ENCODE measurements at places on chromosomes 13 and 19. TPM values are rescaled to one million over a fixed set of nuclear protein-coding genes. Genes with fewer than 3 reads are reported as not detected.

- H3K36me3 ChIP-seq: no peaks in the 10 kb centered on the region
- no peaks in the 10 kb centered on the region for H3K4me1 ChIP-seq
- H3K27ac ChIP-seq: no peak overlapping the region
Observed at GRCh38 chr13:106702505-106702904, 134.6 kb upstream of the ARGLU1 start.

- DNase-seq: no peak
- no peak overlapping the region for H3K4me3 ChIP-seq
- peaks cover 22% of the 10 kb centered on the region for H3K4me1 ChIP-seq
Observed at GRCh38 chr13:49367640-49368422, 76.0 kb downstream of the CAB39L start.

DNA sequence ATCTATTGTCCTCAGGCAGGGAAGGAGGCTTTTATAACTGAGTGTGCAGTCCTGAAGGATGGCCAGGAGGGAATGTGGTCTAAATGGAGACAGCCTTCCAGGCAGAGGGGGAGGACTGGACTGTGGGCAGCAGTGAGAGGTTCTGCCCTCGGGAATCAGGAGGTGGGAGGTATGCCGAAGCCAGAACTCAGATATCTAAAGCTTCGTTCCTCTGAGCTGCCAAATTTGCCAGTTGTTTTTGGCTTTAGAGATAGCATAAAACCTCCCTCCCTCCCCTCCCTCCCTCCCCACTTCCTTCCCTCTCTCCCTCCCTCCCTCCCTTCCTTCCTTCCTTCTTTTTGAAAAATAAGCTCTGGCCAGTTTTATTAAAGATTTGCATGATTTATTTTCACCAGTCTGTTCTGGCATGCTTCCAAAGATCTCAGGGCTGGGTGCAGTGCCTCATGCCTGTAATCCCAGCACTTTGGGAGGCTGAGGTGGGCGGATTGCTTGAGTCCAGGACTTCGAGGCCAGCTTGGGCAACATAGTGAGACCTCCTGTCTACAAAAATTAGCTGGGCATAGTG lies 2.4 kb downstream of the MEDAG start:
- no peak for DNase-seq
- H3K27me3 ChIP-seq: peaks cover 49% of the 10 kb centered on the region
- no peak overlapping the region for H3K27ac ChIP-seq
- no peak overlapping the region for H3K4me3 ChIP-seq
- no peaks in the 10 kb centered on the region for H3K36me3 ChIP-seq
- H3K4me1 ChIP-seq: no peaks in the 10 kb centered on the region

MADCAM1 gene
- 0.70 TPM for total RNA-seq

CEACAM7 gene
- not detected for total RNA-seq

DNA sequence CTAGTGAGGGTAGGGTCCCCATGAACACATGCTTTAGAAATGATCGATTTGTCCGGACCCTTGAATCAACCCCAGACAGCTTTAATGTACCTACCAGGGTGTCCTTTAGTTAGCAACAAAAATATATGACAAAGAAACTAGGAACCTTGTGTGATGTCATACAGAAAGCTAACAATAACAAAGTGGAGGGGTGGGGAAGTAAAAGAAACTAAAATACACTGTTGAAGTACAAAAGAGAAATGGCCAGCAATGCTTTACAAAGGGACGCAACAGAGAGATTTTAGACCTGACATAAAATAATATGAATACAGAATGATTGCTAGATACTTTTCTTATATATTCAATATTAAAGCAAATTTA lies 40.0 kb downstream of the DZIP1 start:
- no peak overlapping the region for H3K27ac ChIP-seq
- peaks cover 15% of the 10 kb centered on the region for H3K4me1 ChIP-seq
- no peak overlapping the region for H3K4me3 ChIP-seq
- DNase-seq: no peak
- no peaks in the 10 kb centered on the region for H3K27me3 ChIP-seq
- peaks cover 7% of the 10 kb centered on the region for H3K36me3 ChIP-seq

P2RY11 gene
- 19.4 TPM for total RNA-seq

- H3K4me3 ChIP-seq: no peak overlapping the region
- peaks cover 11% of the 10 kb centered on the region for H3K4me1 ChIP-seq
- H3K36me3 ChIP-seq: no peaks in the 10 kb centered on the region
Observed at GRCh38 chr13:100440751-100441425, 147.7 kb downstream of the GGACT start.

ATP1A3 gene
- total RNA-seq: 4.5 TPM

DNA sequence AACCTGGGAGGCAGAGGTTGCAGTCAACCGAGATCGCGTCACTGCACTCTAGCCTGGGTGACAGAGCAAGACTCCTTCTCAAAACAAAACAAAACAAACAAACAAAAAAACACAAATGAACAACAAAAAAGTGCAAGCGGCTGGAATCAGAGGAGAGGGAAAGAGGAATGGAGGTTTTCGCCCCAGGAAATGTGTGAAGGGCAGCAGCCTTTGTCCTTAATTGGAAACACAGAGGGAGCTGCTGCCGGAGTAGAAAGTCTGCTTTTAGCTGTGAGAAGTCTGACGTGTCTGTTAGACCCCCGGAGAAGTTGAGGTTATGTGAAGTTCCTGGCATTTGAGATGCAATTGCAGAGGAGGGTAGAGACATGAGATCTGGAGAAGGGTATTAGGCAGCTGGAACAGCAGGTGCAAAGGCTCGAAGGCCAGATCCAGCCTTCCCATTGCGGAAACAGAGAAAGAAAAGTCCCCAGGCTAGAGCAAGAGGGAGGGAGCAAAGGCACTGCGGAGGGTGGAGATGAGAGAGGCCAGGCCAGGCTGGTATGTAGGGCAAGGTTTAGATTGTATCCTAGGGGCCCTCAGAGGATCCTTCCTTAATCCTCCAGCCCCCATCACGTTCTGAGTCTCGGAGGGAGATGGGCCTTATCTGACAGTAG lies 473 bp downstream of the TMIGD2 start:
- H3K27ac ChIP-seq: peak overlapping the region; percentile 57
- H3K27me3 ChIP-seq: no peaks in the 10 kb centered on the region
- no peak for DNase-seq
- no peaks in the 10 kb centered on the region for H3K36me3 ChIP-seq
- peaks cover 6% of the 10 kb centered on the region for H3K4me1 ChIP-seq

GRCh38 chr13:32791545-32792172 lies 205.4 kb downstream of the PDS5B start:
- no peak overlapping the region for H3K27ac ChIP-seq
- no peaks in the 10 kb centered on the region for H3K4me1 ChIP-seq
- DNase-seq: no peak
- H3K36me3 ChIP-seq: no peaks in the 10 kb centered on the region
- H3K4me3 ChIP-seq: no peak overlapping the region

FUT1 gene
- 0.14 TPM for total RNA-seq

GRCh38 chr19:42529248-42529764 lies 1.0 kb upstream of the CEACAM1 start:
- no peaks in the 10 kb centered on the region for H3K4me1 ChIP-seq
- DNase-seq: peak; percentile 78
- no peaks in the 10 kb centered on the region for H3K27me3 ChIP-seq
- H3K36me3 ChIP-seq: no peaks in the 10 kb centered on the region

DNA sequence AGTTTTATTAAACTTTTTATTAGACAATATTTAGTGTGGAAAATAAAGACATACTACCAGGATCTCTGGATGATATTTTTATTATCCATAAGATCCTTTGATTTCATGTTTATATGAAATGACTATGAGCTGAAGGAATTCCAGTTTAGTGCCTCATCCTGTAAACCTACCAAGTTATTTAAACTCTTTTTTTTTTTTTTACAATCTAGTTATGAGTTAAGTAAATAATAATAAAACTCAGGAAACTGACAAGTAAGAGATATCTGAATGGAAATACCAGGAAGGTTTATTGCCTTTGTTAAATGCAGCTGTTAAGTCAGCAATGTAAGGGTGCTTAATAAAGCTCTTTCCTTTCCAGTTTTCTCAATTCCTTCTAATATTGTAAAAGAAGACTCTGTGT lies 53.9 kb downstream of the RXFP2 start:
- peaks cover 8% of the 10 kb centered on the region for H3K4me1 ChIP-seq
- no peaks in the 10 kb centered on the region for H3K36me3 ChIP-seq
- H3K27ac ChIP-seq: no peak overlapping the region
- H3K27me3 ChIP-seq: no peaks in the 10 kb centered on the region
- no peak for DNase-seq
- no peak overlapping the region for H3K4me3 ChIP-seq

DNA sequence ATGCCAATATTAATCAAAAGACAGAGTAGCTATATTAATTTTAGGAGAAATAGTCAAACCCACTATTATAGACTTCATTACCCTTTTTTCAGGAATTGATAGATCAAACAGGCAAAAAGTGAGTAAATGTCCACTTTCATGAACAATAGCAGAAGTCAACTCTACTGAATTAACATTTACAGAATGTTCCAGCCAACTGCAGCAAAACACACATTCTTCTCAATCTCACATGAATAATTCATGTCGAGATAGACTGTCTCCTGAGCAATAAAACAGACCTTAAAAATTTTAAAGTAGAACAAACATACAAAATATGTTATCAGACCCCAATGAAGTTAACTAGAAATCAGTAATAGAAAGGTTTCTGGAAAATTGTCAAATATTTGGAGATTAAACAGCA lies 118.4 kb downstream of the MYO16 start:
- H3K4me1 ChIP-seq: no peaks in the 10 kb centered on the region
- no peak overlapping the region for H3K4me3 ChIP-seq
- H3K27me3 ChIP-seq: no peaks in the 10 kb centered on the region
- H3K27ac ChIP-seq: no peak overlapping the region

GRCh38 chr19:5025027-5025426 lies 56.1 kb downstream of the KDM4B start:
- H3K4me1 ChIP-seq: no peaks in the 10 kb centered on the region
- H3K4me3 ChIP-seq: no peak overlapping the region
- H3K36me3 ChIP-seq: no peaks in the 10 kb centered on the region
- H3K27ac ChIP-seq: peak overlapping the region; percentile 34
- no peak for DNase-seq

DNA sequence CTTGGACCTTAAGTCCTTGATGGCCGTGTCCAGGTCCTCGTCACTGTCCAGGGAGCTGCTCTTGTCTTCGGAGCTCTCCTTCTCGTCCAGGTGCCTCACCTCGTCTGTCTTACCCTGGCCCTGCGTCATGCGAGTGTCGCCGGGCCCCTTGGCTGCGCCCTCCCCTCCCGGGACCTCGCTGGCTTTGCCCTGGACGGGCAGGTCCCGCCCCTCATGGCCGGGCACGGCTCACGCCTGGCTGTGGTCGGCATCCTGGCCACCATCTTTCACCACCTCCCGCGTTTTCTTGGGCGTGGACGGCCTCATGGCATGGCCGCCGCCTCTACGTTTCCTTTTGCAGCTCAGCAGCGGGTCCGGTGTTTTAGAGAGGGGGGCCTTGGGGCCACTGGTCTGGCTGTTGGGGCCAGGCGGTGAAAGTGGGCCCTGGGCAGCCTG lies 14.8 kb downstream of the RB1 start:
- no peaks in the 10 kb centered on the region for H3K36me3 ChIP-seq
- H3K4me1 ChIP-seq: no peaks in the 10 kb centered on the region
- H3K4me3 ChIP-seq: no peak overlapping the region
- H3K27me3 ChIP-seq: no peaks in the 10 kb centered on the region
- no peak for DNase-seq

GRCh38 chr13:38216181-38216580 lies 133.5 kb upstream of the UFM1 start:
- no peak overlapping the region for H3K27ac ChIP-seq
- no peaks in the 10 kb centered on the region for H3K36me3 ChIP-seq
- no peaks in the 10 kb centered on the region for H3K27me3 ChIP-seq
- DNase-seq: no peak
- no peak overlapping the region for H3K4me3 ChIP-seq

GRCh38 chr13:59374691-59375090 lies 789.0 kb downstream of the DIAPH3 start:
- H3K27ac ChIP-seq: peak overlapping the region; percentile 3
- H3K36me3 ChIP-seq: no peaks in the 10 kb centered on the region
- H3K27me3 ChIP-seq: no peaks in the 10 kb centered on the region
- no peak for DNase-seq
- H3K4me3 ChIP-seq: no peak overlapping the region
- H3K4me1 ChIP-seq: peaks cover 38% of the 10 kb centered on the region

GRCh38 chr13:33524086-33524485 lies 238.5 kb upstream of the STARD13 start:
- no peaks in the 10 kb centered on the region for H3K4me1 ChIP-seq
- H3K27me3 ChIP-seq: no peaks in the 10 kb centered on the region
- H3K36me3 ChIP-seq: no peaks in the 10 kb centered on the region
- H3K4me3 ChIP-seq: no peak overlapping the region

- H3K36me3 ChIP-seq: peaks cover 38% of the 10 kb centered on the region
- H3K4me1 ChIP-seq: no peaks in the 10 kb centered on the region
- no peak overlapping the region for H3K4me3 ChIP-seq
- H3K27ac ChIP-seq: no peak overlapping the region
- H3K27me3 ChIP-seq: no peaks in the 10 kb centered on the region
- no peak for DNase-seq
Observed at GRCh38 chr19:10797541-10798256, 38.3 kb downstream of the TMED1 start.

ERICH4 gene
- total RNA-seq: not detected

DNA sequence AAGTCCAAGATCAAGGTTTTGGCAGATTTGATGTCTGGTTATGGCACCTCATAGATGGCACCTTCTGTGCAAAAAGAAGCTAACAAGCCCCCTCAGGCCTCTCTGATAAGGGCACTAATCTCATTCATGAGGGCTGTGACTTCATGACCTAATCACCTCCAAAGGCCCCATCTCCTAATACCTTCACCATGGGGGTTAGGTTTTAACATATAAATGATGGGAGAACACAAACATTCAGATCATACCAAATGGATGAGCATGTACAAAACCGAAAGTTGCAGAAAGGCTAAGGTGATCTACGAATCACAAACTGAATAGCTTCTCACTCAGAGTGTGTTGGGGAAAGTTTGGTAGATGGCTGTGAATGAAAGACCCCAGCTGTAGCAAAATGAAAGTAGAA lies 217.4 kb downstream of the TBC1D4 start:
- DNase-seq: no peak
- no peaks in the 10 kb centered on the region for H3K4me1 ChIP-seq
- H3K27me3 ChIP-seq: no peaks in the 10 kb centered on the region
- no peak overlapping the region for H3K4me3 ChIP-seq
- no peaks in the 10 kb centered on the region for H3K36me3 ChIP-seq

DNA sequence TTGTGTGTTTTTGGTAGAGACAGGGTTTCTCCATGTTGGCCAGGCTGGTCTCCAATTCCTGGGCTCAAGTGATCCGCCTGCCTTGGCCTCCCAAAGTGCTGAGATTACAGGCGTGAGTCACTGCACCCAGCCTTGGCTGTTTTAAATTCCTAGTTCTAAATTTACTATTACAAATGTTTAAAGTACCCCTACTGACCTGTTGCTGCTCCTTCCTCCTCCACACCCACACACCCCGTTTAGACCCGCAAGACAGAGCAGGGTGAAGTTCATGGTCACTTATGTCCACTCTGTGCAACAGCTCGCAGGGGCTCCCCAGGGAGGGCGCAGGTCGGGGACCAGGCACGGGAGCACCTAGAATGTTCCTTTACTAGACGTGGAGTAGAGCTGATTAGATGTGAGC lies 28.7 kb downstream of the TMEM161A start:
- H3K36me3 ChIP-seq: no peaks in the 10 kb centered on the region
- H3K27me3 ChIP-seq: no peaks in the 10 kb centered on the region
- no peak overlapping the region for H3K27ac ChIP-seq
- no peak overlapping the region for H3K4me3 ChIP-seq
- peaks cover 26% of the 10 kb centered on the region for H3K4me1 ChIP-seq

All from cardiac muscle cell (in vitro differentiated cells and primary cell).